ACHN (cell line): ENCODE measurements at places on chromosomes 7 and 10.

DNA sequence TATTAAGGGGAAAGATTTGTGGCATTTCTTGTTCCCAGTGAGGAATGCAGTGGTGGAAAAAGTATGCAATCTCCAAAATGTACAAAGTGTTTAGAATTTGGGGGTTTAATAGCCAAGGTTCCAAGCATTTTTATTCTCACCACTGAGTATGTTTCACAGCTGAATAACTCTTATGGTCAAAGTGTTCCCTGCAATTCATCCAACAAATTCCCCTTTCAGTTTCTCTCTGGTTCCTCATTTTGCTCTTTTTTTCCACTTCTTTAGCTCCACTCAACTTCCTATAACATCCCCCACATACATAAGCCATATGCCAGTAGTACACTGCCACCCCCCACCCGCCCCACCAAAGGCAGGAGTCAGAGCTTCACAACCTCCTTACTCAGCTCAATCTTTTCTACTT is 4.6 kb downstream of the HECW1 start:
- DNase-seq: no peak

- DNase-seq: no peak
Measured at GRCh38 chr10:1315178-1315577, 259.0 kb downstream of the WDR37 start.

DNA sequence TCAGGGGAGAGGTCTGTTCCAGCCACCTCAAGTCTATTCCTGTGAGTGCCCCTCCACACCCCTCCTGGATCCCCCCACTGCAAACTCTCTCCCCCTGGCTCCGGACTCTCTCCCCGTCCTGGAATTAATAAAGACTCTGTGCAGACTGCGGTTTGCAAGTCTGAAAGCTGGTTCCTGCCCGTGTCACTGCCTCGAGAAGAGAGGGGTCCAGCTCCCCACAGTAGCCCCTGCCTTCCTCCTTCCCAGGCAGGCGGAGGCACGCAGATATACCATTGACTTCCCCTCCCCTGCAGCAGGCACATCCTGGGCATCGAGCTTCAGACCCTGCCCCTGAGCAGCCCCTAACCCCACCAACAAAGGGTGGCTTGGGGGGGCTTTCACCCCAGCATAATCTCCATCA is 2.2 kb upstream of the ELN start:
- DNase-seq: no peak

DNA sequence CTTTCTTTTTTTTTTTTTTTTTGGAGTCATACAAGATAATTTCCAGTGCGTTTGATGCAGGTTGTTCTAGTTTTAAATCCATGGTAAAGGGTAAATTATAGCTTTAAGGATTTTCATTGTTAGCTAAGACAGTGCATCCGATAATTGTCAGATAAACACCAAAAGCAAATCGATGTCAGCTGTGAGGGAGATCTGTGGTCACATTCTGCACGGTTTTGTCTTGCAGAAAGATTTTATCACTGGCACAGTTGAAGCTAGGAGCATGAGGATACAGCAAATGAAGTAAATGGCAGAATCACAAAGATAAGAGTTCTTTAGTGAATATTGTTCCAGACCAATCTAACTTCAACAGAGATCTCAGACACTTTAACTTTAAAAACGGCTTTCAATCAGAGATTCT is 648.8 kb upstream of the COBL start:
- no peak for DNase-seq

DNA sequence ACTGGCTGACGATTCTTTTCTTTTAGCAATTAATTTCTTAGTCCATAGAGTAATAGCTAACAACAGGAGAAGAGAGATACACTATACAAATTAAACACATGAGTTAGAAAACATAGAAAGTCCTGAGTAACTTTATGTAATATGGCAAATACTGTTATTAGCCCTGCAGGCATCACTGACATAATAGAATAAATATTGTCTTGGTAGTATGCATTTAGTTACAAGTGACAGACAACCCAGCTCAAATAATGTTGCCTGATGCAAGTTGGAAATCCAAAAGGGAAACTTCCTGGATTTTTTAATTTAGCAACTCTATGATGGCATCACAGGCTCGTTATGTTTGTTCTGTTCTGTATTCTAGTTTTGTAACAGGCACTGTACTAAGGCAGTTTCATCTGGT is 95.1 kb downstream of the DKK1 start:
- no peak for DNase-seq

- DNase-seq: no peak
Measured at GRCh38 chr10:30371954-30372353, 22.9 kb upstream of the MTPAP start.

DNA sequence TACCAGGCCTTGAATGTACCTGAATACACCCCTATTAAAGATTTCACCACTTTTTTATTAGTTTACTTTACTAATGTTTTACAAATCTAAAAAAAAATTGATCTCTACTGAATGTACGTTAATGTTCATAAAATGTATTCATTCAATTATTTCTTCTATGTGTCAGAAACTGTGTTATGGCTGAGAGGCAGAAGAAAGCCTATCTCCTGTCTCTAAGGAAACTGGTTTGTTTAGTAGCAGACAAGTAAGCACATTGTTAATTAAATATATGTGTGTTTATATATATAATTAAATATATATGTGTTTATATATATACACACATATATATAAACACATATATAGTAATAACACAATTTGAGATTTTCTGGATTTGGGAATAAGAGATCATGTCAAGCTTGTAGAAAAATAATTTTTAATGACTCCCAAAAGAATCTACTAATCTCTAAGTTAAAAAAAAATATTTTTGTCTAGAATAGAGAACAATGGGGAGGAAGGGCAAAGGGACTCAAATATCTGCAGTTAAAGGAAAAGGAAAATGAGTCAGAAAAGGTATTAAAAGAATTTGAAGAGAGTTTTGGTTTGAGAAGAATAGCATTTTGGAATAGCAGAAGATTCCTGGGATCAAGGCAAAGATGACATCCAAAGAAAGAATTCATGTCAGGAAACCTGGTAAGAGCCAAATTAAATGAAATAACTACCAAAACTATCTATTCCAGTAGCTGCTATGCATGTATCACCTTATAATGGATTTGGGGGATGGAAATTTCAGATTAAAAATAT is 92.1 kb downstream of the CH25H start:
- no peak for DNase-seq

GRCh38 chr10:110404825-110405224 is 92.9 kb upstream of the DUSP5 start:
- no peak for DNase-seq

DNA sequence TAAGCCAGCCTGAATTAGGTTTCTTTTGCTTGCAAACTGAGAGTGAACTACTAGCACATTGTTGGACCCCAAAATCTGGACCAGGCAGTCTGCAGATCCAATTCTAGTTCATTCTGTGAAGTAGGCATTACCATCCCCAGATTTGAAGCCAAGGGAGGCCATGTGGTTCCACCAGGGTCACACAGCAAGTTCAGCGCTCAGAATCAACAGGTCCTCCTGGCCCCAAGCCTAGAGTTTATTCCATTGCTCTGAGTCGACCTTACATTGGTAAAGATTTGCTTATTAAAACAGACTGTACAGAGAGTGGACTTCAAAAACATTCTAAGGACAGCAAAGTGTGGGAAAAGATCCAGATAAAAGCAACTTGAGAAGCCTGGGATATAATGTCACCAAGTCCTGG is 50.9 kb downstream of the AFAP1L2 start:
- no peak for DNase-seq

GRCh38 chr7:73905360-73905759 is 44.4 kb downstream of the TMEM270 start:
- DNase-seq: no peak
